ENCODE measurements at places on chromosomes 6 and 20.

- no peak for DNase-seq
Observed at GRCh38 chr6:163721922-163722692, 307.6 kb downstream of the QKI start.

- no peak for DNase-seq
Observed at GRCh38 chr6:23879816-23880215, 246.2 kb upstream of the NRSN1 start.

DNA sequence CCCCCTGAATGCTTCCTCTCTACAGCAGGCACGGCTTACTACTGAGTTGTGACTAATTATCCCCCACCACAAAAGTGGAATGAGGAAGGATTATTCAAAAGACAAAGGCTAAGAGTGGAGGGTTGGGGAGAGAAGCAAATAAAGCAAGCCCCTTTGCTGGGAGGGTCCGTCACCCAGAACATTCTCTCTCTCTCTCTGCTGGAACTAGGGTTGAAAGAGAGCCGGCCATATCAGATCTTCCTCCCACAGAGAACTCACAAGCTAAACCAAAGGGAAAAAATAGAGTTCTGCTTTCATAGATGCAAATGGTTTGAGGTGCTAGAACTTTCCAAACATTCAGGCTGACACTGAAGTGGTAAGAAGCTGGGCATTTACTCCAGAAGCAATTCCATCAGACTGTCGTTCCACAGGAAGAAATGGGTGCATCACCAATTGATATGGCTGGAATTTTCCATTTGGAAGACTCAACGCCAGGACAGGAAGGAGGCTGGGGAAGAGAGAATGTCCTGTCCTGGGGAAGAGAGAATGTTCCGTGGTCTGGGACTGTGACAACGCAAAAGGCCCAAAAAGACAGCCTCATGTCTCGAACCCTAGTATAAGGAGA lies 7.9 kb downstream of the ZMYND8 start:
- no peak for DNase-seq

DNA sequence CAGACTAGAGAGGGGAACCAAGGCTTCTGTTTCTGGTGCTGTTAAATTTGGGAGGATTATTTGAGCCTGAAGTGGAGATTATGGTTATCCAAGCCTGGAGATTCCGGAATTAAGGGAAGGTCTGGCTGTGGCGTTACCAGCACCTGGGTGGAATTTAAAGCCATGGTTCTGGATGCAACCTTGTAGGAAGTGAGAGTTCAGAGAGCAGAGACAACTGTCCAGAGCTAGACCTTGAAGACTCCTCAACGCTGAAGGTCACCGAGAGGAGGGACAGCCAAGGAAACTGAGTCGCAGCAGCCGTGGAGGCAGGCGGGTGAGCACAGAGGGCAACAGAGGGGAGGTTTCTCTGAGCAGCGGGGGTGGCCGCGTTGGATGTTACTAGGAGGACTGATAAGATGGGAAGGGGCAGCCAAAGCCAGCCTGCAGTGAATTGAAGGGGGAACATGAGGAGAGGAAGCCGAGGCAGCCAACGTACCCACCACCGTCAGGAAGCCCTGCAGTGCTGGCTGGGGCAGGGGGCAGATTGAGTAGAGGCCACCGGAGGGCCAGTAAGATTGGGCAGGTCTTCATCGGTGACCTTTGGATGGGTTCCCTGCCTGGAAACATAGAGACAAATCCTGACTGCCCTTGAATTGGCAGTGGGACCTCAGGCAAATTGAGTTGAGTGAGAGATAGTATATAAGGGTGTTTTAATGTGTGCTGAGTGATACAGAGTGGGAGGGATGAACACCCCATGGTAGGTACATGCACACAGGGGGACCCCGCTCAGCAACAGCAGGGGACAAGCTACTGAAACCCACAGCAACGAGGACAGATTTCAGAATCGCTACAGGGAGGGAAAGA lies 90.3 kb downstream of the SNX5 start:
- no peak for DNase-seq

DNA sequence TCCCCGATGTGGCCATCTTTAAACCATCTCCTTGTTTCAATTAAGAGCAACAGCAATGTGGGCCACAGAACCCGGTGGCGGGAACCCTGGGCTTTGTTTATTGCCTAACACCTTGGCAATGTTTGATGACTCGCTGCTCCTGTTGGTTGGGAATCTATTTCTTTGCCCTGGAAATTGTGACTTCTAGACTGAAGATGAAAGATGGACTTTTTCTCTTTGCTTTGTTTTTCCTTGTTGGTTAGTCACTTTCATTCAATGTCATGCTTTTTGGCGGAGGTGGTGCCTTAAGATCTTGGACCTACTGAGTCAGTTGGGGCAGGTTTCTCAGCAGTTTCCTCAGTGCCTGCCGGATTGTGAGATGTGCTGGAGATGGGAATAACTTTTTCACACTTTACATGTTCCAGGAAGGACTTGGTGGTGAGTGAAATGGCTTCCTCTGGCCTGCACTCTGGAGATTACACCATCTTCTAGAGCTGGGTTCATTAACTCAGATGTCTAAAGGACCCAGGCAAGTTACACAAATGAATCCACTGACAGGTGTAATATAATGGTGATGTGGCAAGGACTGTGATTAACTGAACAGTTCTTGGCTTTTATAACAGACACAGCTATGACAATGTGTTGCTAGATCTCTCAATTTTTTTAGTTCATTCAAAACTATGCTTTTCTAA lies 56.3 kb downstream of the TSHZ2 start:
- DNase-seq = peak; percentile 64

DNA sequence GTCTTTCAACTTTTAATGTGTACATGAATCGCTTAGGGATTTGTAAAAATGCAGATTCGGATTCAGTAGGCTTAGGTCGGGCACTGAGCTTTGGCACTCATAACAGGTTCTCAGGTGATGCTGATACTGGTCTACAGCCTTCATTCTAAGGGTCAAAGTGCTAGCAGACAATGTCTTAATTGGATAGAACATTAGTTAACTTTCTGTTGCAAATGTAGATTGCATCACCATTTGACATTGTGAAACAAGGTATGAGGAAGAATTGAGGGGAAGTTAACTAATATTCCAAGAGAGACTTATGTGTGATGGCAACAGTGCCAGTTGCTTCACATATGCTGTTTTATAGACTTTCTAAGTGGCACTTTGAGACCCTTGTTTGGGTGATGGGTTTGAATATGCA lies 86.9 kb downstream of the MLIP start:
- DNase-seq = no peak

DNA sequence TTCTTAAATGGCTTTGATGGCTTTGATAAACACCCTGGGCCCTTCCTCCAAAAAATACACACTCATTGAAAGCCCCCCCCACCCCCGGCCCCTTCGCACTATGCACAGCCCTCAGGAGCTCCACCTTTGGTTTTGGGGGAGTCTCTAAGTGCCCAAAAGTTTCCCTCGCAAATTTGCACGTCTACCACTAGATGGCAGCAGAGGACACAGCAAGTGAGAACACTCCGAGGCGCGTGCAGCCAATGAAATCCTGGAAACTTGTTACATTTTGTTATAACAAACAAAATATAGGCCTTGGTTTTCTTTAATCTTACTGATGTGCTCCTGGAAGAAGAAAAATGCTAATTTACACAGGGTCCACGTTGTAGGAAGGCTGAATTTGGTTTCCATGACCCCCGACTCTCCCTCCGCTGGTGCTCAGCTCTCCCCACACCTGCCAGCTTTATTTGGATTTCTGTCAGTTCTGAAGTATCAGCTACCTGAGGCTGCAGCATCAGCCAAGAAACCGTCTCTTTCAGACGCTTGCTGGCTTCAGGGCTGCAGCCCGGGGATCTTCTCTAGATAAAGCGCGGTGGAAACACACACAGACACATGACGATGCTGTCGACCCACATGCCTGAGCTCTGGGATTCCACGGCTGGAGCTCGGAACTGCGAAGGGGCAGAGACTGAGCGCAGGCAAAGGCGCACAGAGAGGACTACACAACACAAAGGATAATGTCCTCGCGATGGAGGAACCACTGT lies 148.3 kb upstream of the RPS6KA2 start:
- DNase-seq = peak; percentile 72

DNA sequence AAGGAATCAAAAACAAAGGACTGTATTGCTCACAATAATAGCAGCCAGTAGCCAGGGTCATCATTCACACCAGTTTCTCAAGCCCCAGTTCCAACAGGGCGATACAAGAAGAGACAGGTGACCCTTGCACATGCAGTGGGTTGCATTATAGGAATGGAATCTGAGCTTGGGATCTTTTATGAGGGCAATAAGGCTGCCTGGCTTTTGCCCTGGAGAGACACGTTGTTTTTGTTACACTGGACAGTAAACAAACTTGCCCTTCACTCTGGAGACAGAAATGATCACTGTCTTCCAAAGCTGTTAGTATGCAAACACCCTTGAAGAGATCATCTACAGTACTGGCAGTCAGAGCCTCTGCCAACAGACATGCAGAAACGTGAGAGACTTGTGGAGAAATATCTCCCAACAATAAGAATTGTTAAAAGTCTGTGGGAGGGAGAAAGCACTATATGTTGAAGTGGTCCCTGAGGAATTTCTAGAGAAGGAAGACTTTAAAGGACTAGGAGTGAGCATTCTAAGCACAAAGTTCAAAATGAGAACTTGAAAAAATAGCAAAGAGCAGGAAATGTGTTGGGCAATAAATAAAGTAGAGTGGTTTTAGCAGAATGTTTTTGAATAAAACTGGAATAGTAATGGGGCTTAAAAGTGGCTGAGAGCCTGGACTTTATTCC lies 6.2 kb upstream of the COL12A1 start:
- DNase-seq = no peak

DNA sequence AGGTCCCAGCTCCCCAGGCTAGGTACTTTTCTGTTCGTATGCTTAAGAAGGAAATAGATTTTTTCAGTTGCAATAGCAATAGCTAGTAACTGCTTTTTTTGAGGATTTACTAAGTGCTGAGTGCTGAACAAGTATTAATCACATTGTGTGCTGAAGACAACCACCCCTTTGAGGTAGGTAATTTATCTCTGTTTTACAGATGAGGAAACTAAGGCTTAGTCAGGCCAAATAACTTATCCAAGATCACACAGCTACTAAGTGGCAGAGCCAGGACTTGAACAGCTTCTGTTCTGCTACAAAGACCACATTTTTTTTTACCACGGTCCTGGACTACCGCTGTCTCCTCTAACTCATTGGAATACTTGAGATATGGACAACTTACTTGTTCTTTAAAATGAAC lies 39.8 kb downstream of the LRRN4 start:
- DNase-seq = no peak

- DNase-seq = no peak
Observed at GRCh38 chr20:23369072-23369823, 7.3 kb downstream of the GZF1 start.

- DNase-seq = no peak
Observed at GRCh38 chr6:56570413-56571359, 72.0 kb downstream of the DST start.

GRCh38 chr6:108200631-108201030 lies 34.8 kb downstream of the NR2E1 start:
- DNase-seq = no peak

GRCh38 chr6:153698001-153698400 lies 341.0 kb upstream of the OPRM1 start:
- no peak for DNase-seq

- DNase-seq = peak; percentile 46
Observed at GRCh38 chr6:118705544-118706491, 54.4 kb upstream of the CEP85L start.

DNA sequence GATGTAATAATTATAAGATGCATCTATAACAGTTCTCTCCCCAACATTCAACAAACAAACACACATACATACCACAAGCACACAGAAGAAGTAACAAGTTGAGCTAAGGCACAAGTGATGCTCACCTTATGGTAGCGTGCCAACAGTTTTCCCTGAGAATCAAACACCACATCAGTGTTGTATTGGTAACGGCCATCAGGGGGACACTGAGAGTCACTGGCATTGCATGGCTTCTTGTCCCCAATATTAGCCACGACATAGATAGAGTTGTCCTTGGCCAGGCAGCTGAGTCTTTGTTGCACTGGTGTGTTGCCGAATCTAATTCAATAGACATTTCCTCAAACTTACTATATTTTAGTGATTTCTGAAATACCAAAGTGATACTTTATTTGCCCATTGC lies 14.8 kb upstream of the VNN1 start:
- DNase-seq = no peak

- no peak for DNase-seq
Observed at GRCh38 chr20:43442282-43442880, 15.3 kb upstream of the SRSF6 start.

- DNase-seq = peak; percentile 75
Observed at GRCh38 chr6:142926494-142927270, 18.3 kb downstream of the HIVEP2 start.

- no peak for DNase-seq
Observed at GRCh38 chr6:144134176-144134575, 16.1 kb upstream of the STX11 start.

GRCh38 chr6:14144678-14145113 lies 27.1 kb downstream of the CD83 start:
- peak; percentile 85 for DNase-seq

GRCh38 chr20:62642666-62643520 lies 590 bp downstream of the SLCO4A1 start:
- peak; percentile 74 for DNase-seq

- no peak for DNase-seq
Observed at GRCh38 chr6:154605882-154606370, 95.4 kb upstream of the CNKSR3 start.

DNA sequence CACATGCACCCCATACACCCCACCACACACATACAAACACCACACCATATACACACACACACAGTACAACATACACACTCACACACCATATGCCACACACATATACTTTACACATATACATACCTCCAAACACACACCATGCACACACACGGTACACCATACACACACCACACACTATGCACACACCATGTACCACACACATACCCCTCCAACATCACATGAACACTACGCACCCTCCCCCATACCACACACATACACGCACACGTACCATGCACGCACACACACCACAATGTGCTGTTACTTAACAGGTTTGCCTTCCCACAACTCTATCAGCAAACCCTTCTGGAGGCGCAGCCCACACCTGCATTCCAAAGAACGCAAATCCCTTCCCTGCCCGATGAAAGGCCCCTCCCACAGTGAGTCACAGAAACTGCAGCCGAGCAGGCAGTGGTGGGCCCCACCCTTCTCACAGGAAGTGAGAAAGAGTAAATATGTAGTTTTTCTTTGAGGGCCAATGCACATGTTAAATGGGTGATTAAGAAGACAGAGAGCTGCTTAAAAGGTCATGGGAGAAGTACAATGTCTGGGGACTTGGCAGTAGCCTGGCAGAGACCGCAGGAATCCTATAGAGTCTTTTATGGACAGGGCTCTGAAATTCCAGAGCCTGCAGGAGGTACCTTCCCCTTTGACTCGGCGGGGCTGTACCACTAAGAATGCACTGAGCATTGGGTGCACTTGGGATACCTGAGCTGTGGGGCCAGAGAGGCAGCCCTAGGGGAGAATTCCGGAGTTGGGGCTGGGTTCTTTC lies 34.1 kb upstream of the EZR start:
- DNase-seq = peak; percentile 92

Measured in activated CD4-positive, alpha-beta T cell treated with anti-CD3 and anti-CD28 coated beads for 48 hours (primary cell).